ENCODE measurements at places on chromosomes 16 and 17.

GRCh38 chr16:13150181-13150885, 248.9 kb downstream of the SHISA9 start:
- DNase-seq: no peak

DNA sequence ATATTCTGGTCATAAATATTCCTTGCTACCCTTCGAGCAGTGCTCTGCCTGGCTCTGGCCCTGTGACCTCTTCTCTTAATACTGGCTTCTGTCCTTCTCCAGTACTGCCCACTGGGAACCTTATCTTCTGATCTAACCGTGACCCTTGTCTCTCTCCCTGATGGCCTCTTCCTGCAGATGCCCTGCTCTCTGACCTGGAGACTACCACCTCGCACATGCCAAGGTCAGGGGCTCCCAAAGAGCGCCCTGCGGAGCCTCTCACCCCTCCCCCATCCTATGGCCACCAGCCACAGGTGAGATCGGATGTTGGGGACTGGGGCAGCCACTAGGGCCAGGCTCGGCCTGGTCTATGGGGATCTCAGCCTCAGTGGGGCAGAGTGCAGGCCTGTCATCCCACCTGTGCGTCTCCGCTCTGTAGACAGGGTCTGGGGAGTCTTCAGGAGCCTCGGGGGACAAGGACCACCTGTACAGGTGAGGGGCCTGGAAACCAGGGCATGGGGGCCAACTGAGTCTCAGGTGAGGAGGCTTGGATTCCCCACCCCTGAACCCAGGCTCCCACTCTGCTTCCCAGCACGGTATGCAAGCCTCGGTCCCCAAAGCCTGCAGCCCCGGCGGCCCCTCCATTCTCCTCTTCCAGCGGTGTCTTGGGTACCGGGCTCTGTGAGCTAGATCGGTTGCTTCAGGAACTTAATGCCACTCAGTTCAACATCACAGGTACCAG, 1.5 kb downstream of the TGFB1I1 start:
- DNase-seq: no peak

DNA sequence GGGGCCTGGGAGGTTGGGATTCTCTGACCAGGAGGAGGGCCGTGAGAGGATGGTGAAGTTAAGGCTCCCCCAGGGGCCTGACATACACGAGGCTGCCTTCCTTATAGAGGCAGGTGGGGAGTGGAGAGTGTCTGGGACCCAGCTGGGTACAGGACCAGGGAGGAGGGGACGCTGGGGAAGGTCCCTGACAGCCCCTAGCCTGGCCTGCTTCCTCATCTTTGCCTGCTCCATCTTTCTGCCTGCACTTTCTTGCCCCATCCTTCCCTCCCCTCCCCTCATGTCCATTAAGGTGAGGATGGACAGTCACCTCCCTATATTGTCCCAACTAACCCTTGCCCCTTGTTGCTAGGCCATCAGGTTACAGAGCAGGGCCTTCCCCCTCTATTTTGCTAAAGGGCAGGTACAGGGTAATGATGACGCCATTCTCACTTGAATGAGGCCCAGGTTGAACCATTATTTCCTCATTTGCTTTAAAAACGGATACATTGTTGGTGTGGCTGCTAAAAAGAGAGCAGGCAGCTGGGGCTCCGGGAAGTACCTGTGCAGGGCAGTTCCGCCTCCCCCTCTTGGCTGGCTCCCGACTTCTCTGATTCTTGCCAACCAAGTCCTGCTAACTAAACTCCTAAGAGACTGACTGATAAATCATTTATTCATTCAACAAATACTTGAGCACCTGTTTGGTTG, 1.3 kb downstream of the C17orf99 start:
- no peak for DNase-seq

DNA sequence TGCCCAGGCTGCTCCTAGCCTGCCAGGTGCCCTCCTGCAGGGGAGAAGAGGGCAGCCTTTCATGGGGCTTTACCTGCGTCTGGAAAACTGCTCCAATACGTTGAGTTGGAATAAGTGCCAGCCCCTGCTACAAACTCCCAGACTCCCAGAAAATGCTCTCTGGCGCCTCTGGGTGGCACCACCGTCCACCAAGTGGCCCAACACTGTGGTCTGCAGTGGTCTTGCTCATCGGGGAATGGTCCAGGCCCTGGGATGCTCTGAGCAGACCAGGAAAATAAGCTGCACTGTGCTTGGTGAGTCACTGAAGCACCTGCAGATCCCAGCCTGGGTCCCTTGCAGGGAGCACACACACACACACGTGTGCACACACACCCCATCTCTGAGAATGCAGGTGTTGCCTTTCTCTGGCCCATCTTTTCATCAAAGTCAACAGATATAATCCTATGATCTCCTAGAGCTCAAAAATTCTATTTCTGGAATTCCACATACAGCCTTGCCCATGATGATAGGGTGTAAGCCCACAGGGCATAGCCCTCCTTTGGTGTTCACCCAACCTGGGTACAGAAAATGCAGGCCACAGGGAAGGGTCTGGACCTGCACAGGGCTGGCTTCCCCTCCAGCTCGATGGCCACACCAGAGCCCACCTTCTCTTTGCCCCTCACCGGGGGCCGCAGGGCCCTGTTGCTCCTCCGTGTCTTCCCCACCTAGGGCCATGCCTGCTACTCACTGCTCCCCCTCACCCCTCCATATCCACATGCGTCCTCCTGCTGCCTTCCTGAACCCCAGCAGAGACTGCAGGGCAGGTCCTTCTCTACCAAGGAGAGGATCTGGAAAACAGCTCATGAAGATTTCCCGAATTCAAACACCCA, 20.5 kb downstream of the CDIP1 start:
- no peak for DNase-seq

GRCh38 chr16:35750701-35751104, 2291.3 kb downstream of the TP53TG3F start:
- DNase-seq: no peak

- no peak for DNase-seq
Observed at GRCh38 chr17:73774852-73775251, 130.6 kb upstream of the SDK2 start.

GRCh38 chr16:50314665-50315064, 48.3 kb downstream of the ADCY7 start:
- DNase-seq: no peak

- no peak for DNase-seq
Observed at GRCh38 chr17:77378318-77379064, 237.7 kb downstream of the SEC14L1 start.

- DNase-seq: peak; percentile 38
Observed at GRCh38 chr17:27879987-27880608, 13.1 kb downstream of the LYRM9 start.

- DNase-seq: peak; percentile 23
Observed at GRCh38 chr16:85296859-85297660, 184.8 kb upstream of the CIBAR2 start.

GRCh38 chr17:81282141-81282540, 13.0 kb downstream of the SLC38A10 start:
- DNase-seq: no peak

- no peak for DNase-seq
Observed at GRCh38 chr17:54063639-54064038, 240.9 kb downstream of the KIF2B start.

- no peak for DNase-seq
Observed at GRCh38 chr16:53704445-53704813, 473 bp downstream of the FTO start.

DNA sequence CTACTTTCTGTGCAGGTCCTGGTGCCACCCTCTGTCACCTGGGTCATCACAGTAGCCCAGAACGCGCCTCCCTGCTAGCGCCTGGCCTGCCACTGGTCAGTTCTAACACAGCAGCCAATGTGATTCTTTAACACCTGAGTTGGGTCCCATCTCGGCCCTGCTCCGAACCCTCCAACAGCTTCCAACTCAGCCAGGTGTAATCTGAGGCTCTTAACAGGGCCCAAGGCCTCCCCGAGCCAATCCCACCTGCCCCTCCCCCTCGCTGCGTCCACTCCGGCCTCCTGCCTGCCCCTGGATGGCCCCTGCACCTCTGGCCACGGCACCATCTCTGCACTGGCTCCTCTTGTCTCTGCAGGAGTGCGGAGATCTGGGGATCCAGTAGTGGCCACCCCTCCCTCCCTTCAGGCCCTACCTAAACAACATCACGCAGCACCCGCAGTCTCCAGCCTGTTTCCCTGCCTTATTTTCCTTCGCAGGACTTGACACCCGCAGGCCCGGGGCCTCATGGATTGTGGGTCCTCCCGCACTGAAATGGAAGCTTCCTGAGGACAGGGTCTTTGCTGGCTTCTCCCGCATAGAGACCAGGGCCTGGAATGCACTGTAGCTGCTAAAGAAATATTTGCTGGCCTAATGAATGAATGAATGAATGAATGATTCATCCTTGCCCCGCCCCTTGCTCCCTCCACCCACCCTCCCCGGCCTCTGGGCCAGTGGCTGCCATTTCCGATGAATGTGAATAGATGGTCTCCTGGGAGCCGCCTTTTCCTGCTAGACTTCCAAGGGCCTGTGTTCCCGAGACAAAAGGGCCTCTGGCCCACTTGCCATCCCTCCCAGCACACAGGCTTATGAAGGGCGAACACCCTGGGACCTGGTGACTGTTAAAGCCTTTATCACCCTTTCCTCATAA, 174.8 kb upstream of the FOXF1 start:
- DNase-seq: no peak

DNA sequence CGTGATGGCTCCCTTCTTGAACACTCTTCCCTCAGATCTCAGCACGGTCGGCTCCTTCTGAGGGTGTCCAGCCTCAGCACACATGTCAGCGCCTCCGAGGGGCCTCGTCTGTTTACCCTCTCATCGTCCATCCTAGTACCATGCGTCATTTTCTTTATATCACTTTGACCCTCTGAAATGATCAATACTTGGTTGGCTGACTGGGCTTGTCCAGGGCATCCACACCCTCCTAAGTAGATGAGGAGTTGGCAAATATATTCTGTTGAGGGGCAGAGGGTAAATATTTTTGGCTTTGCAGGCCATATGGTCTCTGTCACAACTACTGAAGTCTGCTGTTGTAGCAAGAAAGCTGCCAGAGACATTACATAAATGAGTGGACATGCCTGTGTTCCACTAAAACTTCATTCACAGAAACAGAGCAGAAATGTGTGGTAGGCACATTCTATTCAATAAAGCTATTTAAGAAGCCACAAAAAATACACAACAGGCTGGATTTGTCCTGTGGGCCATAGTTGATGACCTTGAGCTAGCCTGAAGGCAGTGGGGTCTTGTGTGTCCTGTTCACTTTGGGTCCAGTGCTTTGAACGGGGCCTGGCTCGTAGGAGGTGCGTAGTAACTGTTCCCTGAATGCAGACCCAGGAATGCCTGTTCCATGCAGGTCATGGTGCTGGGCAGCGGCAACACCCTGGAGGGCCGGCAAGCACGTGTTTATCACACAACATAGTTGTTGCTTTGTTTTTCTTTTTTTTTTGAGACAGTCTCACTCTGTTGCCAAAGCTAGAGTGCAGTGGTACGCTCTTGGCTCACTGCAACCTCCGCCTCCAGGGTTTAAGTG, 185.8 kb downstream of the SNX29 start:
- DNase-seq: no peak

DNA sequence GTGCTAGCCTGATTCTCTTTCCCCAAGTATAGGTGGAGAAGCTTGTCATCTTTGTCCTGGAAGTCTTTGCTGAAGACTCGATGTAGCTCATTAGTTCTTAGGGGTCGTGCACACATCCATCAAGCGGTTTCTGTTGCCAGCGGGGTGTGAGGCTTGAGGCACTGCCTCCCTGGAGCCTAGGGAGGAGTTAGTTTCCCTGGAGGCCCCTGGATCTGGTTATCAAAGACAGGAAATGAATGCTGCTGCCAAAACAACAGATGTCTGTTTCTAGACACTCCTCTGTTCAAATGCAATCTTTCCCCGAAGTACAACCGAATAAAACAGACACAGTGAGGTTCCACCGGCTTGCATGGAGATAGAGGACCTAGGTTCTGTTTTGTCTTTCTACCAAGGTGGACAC, 17.5 kb downstream of the HS3ST4 start:
- DNase-seq: no peak

DNA sequence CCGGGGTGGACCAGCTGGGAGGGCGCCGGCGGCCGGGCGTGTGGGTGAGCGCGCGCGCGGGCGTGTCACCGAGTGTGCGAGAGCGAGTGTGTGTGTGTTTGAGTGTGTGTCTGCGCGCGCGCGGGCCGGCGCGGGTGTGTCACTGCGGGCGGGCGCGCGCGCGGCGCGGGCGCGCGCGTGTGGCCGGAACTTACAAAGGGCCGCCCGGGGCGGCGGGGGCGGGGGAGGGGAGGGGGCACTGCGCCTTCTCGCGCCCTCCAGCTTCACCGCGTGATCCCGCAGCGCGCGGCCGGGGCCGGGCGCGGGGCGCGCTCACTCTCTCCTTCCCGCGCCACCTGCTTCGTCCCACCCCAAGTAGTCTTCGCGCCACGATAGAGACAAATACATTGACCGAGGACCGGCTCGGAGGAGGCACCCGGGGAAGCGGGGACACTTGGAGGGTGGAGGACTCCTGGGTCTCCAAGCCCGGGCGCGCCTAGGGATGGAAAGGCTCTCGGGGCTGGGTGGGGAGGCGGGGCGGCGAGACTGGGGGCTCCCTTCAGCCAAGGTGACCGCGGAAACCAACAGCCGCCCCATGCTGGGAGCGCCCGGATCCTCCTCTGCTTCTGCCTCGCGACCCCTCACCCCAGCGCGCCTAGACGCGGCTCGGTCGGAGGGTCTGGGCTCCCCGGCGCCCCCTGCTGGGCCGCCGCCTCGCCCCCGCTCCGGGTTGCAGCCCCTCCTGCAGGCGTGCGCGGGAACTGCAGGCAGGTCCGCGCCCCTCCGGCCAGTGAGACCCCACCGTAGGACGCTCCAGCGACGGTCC, at the start of gene SRCIN1:
TSS of gene SRCIN1 (minus strand) at position 112 of the 805 bp plus-strand sequence. CDS start 247 bp downstream, outside the sequence.
- peak; percentile 31 for DNase-seq

- no peak for DNase-seq
Observed at GRCh38 chr16:9625122-9625521, 533.7 kb downstream of the HAPSTR1 start.

DNA sequence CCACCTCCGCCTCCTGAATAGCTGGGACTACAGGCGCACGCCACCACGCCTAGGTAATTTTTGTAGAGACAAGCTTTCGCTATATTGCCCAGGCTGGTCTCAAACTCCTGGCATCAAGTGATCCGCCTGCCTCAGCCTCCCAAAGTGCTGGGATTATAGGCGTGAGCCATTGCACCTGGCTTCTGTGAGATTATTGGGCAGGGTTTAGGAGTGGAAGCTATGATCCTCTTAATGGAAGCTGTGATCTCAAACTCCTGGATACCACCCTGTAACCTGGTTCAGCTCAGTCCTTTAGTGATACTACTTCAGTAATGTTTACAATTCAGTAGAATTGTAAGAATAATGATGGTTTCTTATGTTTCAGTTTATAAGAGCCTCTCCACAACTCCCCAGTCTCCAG, 14.1 kb downstream of the NFE2L1 start:
- DNase-seq: no peak
